COR-L47 (cell line): ENCODE measurements at places on chromosomes 6 and 20.

DNA sequence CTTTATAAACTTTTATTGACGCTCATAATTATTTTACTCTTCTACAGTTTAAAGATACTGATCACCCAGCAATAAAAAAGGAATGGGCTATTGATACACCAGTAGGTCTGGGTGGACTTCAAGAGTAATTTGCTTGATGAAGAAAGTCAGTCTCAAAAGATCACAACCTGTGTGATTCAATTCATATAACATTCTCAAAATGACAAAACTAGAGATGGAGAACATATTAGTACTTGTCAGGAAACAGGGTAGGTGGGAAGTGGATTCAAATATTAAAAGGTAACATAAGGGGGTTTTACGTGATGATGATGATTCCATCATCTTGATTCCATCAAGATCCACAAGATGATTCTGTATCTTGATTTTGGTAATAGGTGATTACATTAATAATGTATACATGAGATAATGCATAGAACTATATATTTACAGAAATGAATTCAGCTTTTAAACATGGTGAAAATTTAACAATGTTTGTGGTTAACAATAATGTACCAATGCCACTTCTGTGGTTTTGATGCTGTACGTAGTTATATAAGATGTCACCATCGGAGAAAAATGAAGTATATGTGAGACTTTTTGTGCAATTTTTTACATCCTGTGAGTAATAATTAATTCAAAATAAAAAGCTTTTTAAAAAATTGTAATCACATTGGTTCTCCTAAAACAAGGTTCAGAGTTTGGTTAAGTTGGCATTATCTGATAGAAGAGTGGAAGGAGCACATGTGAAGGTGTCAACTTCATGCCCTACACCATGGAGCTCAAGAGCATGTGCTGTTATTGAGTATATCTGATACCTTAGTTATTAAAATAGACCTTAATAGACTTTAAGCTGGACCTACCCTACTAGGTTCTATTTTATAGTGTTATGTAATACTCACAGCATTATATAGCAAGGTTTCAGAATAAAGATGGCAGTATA, 66.3 kb upstream of the DYNLRB1 start:
- no peak for DNase-seq

DNA sequence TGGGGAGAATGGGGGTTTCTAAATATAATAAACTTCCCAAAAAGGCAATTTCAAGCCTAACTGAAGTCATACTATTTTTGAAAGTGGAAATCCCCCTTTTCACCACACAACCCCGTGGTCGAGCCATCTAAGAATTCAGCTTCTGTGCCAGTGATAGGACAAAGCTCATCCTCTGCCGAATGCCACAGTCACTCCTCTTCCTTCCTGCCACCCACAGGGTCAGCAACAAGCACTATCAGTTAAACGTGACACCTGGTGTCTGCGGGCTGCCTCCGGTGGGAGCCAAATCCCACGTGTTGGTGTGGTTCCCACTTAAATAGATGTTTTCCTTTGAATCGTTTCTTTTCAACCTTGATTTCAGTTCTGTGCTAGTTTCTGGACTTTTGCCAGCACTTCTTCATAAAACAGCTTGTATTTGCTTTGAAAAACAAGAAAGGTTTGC, 60.7 kb downstream of the TNFAIP3 start:
- DNase-seq: no peak

GRCh38 chr20:40427026-40427425, 262.0 kb downstream of the MAFB start:
- DNase-seq: no peak

DNA sequence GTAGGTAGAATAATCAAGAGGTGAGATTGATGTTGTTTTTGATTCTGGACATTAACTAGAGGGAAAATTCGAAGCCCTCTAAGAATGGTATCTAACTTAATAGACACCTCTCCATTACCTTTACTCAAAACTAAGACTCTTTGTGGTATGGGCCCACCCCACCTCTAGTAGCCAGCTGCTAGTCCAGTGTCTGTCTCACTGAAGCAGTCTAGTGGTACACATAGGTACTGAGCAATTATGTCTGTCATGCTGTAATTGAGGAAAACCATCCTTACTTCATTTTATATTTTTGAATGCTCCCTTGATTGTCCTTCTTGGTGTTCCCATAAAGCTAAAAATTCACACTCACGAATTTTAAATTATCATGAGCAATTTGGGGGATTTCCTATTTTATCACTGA, 290.7 kb downstream of the ARHGAP18 start:
- DNase-seq: no peak

- no peak for DNase-seq
Observed at GRCh38 chr6:150293423-150294173, 75.2 kb upstream of the IYD start.

GRCh38 chr6:145506136-145506535, 229.2 kb downstream of the EPM2A start:
- no peak for DNase-seq
